Stomach (tissue), 19 donors: ENCODE measurements at places on chromosomes 7 and 10. TPM values are rescaled to one million over a fixed set of nuclear protein-coding genes. Genes with fewer than 3 reads are reported as not detected.

- no peak for DNase-seq
These were observed 130.3 kb downstream of the ST7 start for GRCh38 chr7:117083648-117084047.

GRCh38 chr7:72336382-72336631, 75.8 kb downstream of the CALN1 start:
- no peak for DNase-seq

DNA sequence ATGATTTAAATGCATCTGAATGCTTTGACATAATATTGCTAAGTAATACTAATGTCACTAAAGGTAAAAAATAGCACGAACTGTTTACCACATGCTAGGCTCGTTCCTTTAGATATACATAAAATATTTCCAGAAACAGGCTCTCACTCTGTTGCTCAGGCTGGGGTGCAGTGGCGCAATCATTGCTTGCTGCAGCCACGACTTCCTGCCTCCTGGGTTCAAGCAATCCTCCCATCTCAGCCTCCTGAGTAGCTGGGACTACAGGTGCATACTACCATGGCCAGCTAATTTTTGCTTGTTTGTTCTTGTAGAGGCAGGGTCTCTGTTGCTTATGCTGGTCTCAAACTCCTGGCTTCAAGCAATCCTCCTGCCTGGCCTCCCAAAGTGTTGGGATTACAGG, 183.3 kb downstream of the SGMS1 start:
- no peak for DNase-seq

- peak; percentile 31 for DNase-seq
These were observed 33.6 kb upstream of the DNMBP start for GRCh38 chr10:100043344-100043743.

DNA sequence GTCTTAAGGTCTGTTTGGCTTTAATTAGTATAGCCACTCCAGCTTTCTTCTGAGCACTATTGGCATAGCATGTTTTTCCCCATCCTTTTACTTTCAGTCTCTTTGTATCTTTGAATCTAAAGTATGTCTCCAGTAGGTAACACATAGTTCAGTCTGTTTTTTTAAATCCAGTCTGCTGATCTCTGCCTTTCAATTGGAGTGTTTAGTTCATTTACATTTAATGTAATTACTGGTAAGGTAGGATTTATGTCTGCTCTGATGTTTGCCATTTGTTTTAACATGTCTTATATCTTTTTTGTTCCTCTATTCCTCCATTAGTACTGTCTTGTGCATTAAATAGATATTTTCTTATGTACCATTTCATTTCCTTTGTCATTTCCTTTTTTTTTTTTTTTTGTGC, 72.5 kb downstream of the EXOC6 start:
- DNase-seq, result no peak

DNA sequence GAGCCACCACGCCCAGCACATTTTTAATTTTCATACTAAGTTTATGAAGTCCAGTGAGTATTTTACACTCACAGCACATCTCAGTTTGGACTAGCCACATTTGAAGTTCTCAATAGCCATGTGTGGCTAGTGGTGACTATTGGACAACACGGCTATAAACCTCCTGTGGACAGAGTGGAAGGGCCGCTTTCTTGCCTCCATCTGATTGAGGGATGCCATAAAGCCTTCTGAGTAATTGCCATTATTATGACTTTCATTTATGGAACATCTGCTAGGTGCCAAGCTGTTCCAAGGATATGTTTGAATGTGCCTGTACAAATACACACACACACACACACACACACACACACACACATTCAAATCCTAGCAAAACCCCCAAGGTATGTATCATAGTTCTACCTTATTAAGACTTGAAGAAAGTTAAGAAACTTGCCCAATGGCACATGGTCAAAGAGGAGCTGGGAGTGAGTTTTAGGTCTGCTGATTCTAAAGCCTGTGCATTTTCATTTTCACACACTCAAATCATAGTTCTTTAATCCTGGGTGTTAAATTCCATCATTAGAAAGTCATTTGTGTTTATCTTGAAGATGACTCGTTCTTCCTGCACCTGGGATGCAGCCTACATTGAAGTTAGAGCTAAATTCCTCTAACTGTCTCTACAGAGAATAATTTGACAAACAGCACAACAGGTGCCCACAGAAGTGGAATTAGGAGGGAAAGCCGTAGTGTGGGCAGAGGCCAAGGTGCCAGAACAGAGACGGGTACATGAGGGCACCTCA, 143.3 kb downstream of the PKD1L1 start:
- DNase-seq, result no peak

GRCh38 chr10:33441561-33441960, 107.1 kb upstream of the NRP1 start:
- no peak for DNase-seq

DNA sequence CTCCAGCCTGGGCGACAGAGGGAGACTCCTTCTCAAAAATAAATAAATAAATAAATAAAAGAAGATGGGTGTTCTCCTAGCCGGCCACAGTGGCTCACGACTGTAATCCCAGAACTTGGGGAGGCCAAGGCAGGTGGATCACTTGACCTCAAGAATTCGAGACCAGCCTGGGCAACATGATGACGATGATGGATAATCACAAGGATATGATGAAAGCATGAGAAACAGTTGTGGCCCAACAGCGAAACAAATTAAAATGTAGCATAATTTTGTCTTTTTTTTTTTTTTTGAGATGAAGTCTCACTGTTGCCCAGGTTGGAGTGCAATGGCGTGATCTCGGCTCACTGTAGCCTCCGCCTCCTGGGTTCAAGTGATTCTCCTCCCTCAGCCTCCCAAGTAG, 12.9 kb downstream of the ZNF786 start:
- DNase-seq, result no peak

GRCh38 chr7:148625342-148625741, 34.8 kb downstream of the C7orf33 start:
- DNase-seq, result no peak

DNA sequence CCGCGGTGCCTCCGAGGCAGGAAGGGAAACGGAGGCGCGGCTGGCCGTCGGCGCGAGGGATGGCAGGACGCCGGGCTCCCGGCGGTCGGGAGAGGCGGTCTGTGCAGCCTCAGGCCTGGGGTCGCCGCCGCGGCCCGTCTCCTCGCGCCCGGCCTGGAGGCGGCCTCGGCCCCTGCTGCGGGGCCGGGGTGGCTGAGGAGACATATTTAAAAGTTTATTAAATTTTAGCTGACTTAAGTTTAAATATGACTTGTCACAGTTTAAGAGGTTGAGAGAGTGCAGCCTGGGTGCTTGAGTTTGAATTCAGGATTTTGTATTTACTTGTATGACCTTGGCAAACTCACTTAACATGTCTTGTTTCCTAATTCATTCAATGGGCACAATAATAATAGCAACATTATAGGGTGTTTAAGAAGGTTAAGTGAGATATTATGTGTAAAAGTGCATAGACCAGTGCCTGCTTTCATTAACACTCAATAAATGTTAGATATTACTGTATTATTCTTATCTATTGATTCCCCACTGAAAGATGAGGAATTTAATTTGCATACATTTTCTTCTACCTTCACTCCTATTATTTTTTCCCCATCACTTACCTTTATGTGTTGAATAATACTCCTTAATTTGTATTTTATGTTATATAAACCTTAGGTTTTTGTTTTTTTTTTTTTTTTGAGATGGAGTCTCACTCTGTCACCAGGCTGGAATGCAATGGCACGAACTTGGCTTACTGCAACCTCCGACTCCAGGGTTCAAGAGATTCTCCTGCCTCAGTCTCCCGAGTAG, 718 bp downstream of the DYNC2I1 start:
- DNase-seq, result no peak

GRCh38 chr7:128231021-128231420, 10.1 kb upstream of the LEP start:
- no peak for DNase-seq

DNA sequence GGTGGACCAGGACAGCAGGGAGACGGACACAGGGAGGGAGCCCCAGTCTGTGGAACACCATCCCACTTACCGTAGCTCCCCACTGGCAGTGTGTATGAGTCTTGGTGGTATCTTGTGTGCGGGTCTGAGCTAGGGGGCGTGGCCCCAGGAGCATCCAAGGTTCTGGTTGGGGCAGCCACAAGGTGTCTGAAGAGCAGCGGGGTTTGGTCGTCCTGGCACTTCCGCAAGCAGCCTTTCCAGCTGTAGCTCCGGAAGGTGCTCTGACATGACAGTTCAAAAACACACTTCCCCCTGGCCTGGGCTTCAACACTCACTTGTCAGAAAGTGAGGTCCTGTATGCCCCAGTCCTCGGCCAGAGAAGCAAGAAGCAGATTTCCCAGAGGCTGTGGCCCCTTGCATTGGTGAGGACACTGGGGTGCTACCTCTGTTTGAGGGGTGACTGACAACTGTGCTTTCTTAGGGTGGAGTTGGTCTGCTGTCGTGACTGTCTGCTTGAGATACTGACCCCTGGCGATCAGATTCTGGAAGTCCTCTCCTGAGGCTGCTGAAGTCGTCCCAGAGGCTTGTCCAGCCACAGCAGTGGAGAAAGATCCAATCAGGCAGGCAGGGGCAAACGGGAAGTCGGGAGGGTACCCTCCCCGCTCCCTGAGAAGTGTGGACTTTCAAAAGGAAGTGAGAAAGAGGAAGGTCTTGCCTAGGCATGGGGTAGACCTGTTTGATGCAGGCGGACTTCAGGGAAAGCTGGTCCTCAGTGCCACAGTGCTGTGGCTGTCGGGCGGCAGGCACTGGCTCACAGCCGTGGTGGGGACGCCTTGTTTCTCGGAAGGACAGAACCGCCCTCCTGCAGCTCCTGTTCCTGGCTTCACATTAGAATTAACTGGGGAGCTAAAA, 51.4 kb upstream of the PFKFB3 start:
- peak; percentile 83 for DNase-seq

DNA sequence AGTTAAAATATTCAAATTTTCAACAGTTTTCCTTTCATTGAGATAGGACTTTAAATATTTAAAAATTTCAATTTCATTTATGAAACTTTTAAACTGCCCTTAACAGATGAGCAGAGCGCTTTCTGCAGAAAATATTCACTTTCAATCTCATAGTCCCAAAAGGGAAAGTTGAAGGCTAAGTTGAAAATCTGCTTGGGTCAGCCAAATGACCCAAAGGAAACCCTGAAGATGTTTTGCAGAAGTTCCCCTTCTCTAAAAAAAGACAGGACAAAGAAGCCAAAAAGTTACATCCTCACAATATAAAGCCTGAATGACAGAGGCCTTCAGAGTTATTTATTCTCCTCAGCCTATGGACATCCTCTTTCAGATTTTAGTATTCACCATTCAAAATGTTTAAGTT, 17.6 kb upstream of the SCIN start:
- no peak for DNase-seq

DNA sequence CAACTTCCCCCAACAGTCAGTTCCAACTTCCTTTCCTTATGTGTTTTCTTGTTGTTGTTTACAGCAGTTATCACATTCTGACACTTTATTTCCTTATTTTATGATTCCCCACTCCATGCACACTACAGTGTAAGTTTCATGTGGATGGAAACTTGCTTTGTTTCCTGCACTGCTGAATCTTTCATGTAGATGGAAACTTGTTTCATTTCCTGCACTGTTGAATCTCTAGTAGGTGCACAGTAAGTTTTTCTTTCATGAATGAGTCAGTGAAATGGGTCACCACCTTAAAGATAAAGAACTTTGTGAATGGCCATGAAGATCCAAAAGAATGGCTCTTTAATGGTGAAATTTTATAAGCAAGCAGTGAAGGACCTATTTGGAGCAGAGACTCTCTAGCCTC, 61.4 kb downstream of the SHOC2 start:
- DNase-seq, result no peak

GRCh38 chr10:44008270-44008916, 359.7 kb upstream of the ZNF32 start:
- peak; percentile 45 for DNase-seq

- no peak for DNase-seq
These were observed 48.6 kb downstream of the EXOC4 start for GRCh38 chr7:133301444-133301843.

- no peak for DNase-seq
These were observed 58.2 kb upstream of the YAE1 start for GRCh38 chr7:39507866-39508551.

DNA sequence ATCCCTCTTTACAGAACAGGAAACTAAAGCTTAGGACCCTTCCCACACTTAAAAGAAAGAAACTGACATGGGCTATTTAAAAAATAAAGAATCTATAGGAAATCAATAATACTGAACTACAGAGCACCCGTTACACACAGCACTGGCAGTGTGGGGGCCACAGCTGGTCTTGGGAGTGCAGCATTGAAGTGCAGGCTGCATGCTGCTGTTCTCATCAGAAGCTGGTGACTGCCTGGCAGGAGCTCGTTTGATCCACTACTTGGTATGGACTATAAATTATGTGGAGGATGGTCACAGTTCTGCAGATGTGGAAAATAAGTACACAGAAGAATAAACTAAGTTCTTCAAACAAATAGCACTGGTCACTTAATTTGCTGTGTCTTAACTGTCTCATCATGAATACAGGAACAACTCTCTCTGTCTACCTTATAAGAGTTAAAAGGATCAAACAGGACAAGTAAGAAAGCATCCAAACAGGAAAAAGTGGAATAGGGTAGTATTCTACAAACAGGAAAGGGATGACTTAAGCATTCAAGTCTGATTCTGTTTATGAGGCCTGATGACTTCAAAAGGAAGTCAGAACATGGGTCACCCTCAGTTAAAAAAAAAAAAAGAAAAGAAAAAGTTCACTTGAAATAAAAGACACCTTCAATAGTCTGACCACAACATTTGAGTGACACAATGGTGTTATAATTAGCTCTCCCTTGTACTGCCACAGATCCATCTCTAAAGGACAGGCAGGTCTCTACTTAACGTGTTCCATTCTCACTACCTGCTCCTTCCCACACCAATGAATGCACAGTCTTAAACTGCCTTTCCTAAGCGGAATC, 21.0 kb downstream of the DOCK4 start:
- DNase-seq, result no peak

DNA sequence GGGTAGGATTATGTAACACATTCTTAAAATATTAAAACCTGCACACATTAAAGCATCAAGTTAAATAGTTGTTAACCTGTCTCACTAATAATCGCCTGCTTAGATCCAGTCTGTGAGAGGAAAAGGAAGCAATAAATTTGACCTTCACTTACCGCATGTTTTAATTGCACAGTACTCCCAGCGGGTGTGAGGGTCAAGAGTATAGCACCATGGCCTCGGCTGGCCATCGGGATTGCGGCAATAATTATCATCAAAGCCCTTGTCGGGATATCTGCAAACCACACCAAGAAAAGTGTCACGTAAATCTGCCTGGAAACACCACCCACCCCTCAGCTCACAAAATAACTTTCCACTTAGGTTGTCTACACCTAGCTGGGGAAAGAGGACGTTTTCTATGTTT, 26.6 kb downstream of the HGF start:
- no peak for DNase-seq

GALNT17 gene
- 0.76 TPM for polyA plus RNA-seq

AMPH gene
- polyA plus RNA-seq, result 0.80 TPM

ZNF273 gene
- polyA plus RNA-seq, result 7.7 TPM

PIP gene
- 0.45 TPM for polyA plus RNA-seq

ZNF12 gene
- polyA plus RNA-seq, result 7.3 TPM

SGCE gene
- polyA plus RNA-seq, result 12.0 TPM

SHH gene
- polyA plus RNA-seq, result 2.3 TPM

EGR2 gene
- 1.2 TPM for polyA plus RNA-seq

CYP2C8 gene
- polyA plus RNA-seq, result 5.7 TPM

ADARB2 gene
- polyA plus RNA-seq, result 1.9 TPM
